ENCODE measurements at places on chromosomes 12 and 14.

DNA sequence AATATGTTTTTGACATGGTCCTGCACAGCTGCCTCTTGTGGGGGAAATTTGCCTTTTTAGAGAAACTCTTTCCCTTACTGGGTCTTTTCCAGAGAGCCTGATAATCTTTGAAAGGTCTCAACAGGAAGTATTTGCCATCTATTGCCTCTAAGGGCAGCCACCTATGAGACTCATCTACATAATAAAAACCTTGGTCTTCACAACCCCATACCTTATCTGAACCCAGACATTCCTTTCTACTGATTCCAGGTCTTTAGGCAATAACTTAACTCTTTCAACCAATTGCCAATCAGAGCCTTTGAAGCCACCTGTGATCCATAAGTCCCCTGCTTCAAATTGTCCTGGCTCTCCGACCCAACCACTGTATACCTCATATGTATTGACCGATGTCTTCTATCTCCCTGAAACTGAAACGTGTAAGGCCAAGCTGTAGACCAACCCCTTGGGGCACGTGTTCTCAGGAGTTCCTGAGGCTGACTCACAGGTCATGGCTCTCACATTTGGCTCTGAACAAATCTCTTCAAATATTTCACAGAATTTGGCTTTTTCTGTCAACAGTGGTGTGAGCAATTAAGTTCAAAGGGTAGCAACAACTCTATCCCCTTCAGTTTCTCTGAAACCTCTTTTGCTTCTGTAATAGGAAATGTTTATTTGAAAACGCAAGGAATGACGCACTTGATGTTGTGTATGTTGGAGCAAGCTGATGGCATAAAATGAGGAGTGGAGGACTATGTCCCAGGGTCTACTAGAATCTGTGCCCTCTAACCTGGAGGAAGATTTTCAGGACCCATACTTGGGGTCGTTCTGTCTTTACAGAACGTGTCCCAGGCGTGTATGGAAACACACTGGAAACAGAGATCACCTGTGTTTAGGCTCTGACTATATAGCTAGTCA, 49.2 kb upstream of the EIF5 start:
- no peak for DNase-seq

DNA sequence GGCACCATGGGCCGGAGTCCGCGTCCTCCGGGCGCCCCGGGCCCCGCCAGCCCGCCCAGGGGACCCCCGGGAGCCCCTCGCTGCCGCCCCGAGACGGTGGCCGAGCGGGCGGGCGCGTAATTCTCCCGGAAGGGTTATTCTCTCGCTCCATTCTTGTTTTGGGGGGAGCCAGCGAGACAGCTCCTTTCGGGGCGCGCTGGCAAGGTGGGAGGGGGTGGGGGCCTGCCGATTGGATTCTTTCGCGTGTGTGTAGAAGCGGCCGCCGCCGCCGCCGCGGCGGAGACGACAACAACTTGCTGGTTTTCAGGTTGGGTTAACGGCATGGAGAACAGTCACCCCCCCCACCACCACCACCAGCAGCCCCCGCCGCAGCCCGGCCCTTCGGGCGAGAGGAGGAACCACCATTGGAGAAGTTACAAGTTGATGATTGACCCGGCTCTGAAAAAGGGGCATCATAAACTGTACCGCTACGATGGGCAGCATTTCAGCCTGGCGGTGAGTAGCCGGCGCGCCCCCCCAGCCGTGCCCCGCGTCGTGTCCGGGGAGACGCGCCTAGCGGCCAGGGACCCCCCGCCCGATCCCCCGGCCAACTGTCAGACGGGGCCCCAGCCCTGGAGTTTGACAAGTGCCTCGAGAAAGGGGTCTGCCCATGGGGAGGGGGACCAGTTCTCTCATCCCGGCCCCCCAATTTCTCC, 755 bp downstream of the SETD1B start:
- DNase-seq = peak; percentile 57

- DNase-seq = no peak
Measured at GRCh38 chr12:85725991-85726390, 110.2 kb downstream of the RASSF9 start.

DNA sequence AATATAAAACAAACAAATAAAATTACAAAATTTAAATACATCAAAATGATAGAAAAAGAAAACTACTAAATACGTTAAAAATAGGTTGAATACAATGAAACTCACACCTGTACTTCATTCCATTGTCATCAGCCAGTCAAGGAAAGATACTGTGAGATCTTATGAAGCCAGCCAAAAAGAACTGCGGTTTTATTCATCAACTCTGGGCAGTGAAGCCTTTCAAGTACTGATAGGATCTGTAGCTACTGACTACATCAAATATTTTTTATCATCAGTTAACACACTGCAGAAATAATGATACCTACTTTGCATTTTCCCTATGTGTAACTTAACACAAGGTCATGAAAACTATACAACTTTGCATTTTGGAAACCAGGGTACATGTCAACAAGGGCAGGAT, 46.3 kb upstream of the FAR2 start:
- DNase-seq = peak; percentile 1

- no peak for DNase-seq
Measured at GRCh38 chr14:35854696-35855270, 28.6 kb downstream of the BRMS1L start.

- DNase-seq = no peak
Measured at GRCh38 chr14:99727096-99727870, 43.2 kb downstream of the CYP46A1 start.

DNA sequence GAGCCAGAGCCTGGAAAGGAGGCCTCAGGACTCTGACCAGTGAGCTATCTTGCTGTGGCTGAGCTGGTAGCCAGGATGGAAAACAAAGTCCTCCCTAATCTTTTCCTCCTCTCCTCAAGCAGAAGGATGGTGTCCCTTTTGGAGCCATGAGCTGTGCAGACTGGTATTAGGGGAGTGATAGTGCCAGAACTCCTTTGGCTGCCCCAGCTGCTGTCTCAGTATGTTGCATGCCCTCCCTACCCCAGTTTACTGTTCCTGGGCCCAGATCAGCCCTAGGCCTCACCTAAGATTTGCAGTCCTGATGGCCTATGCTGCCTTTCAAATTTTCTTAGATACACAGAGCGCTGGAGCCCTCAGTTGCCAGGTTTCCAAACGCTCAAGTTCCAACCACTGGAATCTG, 150.3 kb upstream of the ALG10B start:
- no peak for DNase-seq

GRCh38 chr14:45559626-45560025, 306.6 kb upstream of the MIS18BP1 start:
- DNase-seq = no peak

DNA sequence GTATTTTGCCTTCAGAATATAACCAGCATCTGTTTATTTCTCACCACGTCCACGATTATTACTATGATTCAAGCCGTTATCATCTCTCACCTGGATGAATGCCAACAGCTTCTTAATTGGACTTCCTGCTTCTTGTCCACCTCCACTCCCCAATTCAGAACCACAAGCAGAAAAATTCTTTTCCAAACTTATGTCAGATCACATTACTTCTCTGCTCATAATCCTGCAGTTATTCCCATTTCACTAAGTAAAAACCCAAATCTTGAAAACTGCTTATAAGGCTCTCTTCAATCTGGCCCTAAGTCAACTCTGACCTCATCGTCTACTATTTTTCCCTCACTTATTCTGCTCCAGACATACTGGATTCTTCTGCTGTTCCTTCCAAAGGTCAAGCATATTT, 2.0 kb downstream of the CRY1 start:
- DNase-seq = no peak

- no peak for DNase-seq
Measured at GRCh38 chr14:74915426-74915825, 7.6 kb downstream of the RPS6KL1 start.

DNA sequence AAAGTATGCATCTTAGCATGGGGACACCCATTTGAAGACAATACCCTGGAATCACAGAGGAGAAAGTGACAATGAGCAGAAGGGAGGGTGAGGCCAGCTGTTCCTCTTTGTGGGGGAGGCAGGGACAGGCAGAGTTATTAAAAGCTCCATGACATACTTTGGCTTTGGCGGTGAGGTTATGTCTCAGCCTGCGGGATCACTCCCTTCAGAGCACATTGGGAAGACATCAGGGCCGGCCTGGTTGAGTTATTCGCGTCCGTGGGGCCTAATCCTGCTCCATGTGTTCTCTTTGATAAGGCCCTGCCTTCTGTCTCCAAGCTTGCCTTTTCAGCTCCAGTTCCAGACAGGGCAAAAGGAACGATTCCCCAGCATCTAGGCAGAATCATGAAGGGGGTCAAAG, 98.8 kb upstream of the NTF3 start:
- DNase-seq = no peak

DNA sequence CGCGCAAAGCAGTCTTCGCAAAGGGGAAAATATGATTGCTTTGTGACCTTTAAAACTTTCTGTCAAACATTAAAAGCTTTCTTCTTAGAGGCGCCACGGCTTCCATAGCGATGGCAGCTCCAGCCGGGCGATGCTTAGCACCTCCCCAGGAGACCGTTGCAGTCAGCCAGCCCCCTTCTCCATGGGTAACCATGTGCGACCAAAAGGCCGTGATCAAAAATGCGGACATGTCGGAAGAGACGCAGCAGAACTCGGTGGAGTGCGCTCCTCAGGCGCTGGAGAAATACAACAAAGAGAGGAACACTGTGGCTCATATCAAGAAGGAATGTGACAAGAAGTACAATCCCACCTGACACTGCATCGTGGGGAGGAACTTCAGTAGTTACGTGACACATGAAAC, 12.7 kb upstream of the STON2 start:
- DNase-seq = no peak

DNA sequence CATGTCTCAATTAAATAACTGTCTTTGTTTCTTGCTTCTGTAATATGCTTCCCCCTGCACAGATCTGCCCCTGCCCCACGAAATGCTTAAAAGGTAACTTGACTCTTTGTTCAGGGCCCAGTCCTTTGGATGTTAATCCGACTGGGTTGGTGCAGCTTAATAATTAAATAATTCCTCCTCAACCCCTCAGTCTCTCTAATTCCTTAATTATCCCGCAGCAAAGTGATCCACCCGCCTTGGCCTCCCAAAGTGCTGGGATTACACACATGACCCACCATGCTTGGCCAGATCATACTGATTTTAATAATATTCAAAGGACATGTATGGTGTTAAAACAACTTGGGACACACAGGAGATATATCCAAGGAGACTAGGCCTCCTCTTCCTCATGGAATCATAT, 18.2 kb upstream of the ANAPC7 start:
- DNase-seq = no peak

DNA sequence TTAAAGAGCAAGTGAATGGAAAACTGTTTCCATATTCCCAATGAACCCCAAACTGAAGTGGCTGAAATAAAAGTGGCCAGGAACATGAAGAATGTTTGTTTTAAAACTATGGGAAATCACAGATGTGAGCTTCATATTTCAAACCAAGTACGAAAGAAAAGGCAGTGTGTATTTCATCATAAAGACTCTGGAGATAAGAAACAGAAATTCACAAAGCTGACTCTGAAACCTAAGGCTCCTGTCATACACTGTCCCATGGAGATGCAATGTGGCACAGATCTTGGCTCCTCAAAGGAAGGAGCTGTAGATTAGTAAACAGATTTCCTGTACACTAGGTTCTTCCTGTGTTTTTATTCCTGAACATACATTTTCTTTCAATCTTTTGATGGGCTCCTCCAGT, 304.4 kb downstream of the MED13L start:
- no peak for DNase-seq

DNA sequence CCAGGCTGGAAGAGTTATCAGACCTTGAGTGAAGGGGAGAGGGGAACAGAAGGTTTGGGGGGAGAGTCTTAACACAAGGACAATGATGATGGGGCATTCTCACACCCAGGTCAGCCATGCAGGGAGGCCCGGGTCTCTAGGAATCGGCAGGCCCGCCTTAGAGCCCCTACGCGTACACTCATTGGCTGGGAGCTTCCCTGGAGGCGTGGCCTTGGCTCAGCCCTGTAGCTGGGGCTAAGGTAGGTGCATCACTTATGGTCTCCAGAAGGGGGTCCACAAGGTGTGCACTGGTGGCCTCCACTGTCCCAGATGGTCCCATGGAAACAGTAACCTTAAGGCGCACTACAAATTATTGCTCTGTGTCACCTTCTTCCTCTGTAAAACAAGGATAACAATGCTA, 660.1 kb downstream of the MED13L start:
- no peak for DNase-seq

- no peak for DNase-seq
Measured at GRCh38 chr14:49550286-49551184, 35.6 kb downstream of the RPS29 start.

DNA sequence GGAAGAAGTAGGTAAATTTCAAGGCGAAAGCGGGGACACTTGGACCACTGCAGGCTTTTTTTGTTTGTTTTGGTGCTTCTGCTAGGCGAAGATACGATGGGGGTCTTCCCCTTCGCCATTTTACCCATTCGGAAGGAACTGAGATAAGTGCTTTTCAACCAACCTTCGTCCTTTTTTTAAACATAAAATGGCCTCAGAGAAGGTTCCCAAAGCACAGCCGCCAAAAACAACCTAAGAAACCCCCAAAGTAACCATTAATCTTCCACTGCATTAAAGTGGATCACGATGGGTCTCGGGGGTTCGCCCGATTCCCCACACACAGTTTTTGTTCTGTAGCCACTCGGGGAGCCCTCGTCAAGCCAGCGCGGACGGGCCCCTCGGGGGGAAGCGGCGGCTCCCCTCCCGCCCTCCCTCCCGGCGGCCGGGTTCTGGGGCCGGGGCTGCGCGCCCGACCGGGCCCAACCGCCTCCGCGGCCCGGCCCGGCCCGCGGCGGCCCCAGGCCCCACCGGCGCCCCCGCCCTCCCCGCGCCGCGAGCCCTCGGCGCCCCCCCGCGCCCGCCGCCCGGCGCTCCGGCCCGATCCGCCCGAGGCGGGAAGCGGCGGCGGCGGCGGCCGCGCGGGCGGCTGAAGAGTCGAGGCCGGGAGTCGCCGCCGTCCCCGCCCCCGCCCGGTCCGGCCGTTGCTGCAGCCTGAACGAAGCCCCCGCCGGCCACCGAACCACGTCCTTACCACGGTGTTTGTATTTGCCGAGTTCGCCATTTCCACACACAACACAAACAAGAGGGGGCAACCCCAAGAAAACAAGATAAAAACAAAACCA, 790 bp downstream of the GTF2A1 start:
- DNase-seq = peak; percentile 44

- DNase-seq = no peak
Measured at GRCh38 chr12:92224685-92225331, 79.2 kb upstream of the BTG1 start.

DNA sequence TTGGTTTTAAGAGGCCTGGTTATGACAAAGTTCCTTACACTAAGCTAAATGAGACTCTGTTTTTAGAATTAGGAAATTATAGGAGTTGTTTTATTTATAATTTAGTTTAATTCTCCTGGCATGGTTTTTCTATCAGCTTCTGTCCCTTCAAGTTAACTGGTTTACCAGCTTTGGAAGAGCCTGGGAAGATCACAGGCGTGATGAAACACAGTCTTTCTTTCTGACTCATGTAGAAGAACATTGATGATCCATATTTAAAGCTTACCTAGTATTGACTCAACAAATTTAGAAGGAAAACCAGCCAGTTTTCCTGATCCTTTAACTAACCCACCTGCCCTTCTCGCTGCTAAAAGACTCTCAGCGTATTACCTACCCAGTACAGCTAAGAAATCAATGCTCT, 155.2 kb downstream of the TGFB3 start:
- DNase-seq = no peak

DNA sequence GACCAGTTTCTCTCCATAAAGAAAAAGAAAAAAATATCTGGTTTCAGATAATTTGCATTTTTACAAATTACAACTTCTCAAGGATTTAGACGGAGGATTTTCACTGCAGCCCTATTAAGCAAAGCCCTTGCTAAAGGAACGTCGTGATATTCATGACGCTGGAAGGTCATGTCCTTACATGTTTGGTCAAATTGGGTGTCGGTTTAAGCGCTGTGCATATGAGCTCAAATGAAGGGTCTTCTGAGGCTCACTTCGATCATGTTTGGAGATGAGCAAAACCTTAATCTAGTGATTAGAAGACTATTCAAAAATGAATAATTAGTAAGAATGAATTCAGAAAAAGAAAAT, 67.3 kb upstream of the USP15 start:
- DNase-seq = no peak
